Stimulated activated naive B cell treated with anti-CD40 and anti-IgM and Interleukin-4, amounts not matched to agents 10 μg/mL and 1 μg/mL and 100 μg/mL, for 72 hours (primary cell): ENCODE measurements at places on chromosomes 1 and 21.
A peak's percentile ranks its signal among the peaks of the same experiment; 100 is the strongest.

- DNase-seq = no peak
Measured at GRCh38 chr1:73366734-73367413, 831.1 kb downstream of the LRRIQ3 start.

DNA sequence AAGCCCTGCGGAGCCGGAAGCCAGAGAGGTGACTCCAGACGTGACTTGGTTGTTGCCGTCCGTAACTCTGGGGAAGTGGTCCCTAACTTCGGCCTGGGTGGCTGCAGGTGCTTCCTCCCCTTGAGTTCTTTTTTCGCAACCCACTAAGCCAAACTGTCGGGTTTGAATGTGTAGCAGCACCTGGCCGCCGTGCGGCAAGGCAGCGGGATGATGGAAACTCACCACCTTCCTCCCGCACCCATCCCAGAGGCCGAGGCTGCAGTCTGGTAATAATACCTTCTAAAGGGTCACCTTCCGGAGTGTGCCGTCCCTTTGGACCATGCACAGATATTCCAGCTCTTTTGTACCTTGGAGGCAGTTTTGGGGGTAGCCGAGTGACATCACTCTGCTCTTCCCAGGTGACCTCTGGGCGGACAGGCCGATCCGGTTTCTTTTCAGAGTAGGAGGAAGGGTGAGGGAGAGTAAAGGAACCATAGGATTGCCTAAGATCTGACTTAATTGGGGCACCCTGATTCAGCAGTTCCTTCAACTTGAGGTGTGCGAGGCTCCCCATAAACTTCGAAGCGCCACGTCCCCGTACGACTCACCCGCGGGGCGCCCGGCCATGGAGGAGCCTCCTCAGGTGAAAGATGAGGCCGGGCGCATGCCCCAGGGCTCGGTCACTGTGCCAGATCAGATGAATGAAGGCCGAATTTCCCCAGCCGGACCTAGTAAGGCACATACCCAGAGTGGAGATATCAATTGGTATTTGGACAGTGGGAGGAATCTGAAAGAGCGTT lies 1.0 kb downstream of the KCNK1 start:
- no peak for DNase-seq

DNA sequence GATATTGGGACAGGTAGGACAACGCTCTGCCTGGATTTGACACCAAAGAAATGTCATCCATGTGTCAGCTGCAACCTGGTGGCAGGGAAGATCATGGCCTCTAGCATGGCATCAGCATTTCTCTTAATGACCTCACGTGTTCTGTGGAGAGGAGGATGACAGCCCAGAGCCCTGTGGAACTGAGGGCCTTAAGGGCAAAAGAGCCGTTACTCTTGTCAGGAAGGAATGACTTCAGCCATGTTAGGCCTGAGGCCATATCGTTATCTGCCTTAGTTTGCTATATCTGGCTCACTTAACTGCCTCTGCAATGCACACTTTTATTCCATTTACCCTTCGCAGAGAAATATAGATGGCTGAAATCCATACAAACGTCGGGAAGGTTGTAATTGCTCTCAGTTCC lies 83.2 kb upstream of the PBX1 start:
- no peak for DNase-seq

DNA sequence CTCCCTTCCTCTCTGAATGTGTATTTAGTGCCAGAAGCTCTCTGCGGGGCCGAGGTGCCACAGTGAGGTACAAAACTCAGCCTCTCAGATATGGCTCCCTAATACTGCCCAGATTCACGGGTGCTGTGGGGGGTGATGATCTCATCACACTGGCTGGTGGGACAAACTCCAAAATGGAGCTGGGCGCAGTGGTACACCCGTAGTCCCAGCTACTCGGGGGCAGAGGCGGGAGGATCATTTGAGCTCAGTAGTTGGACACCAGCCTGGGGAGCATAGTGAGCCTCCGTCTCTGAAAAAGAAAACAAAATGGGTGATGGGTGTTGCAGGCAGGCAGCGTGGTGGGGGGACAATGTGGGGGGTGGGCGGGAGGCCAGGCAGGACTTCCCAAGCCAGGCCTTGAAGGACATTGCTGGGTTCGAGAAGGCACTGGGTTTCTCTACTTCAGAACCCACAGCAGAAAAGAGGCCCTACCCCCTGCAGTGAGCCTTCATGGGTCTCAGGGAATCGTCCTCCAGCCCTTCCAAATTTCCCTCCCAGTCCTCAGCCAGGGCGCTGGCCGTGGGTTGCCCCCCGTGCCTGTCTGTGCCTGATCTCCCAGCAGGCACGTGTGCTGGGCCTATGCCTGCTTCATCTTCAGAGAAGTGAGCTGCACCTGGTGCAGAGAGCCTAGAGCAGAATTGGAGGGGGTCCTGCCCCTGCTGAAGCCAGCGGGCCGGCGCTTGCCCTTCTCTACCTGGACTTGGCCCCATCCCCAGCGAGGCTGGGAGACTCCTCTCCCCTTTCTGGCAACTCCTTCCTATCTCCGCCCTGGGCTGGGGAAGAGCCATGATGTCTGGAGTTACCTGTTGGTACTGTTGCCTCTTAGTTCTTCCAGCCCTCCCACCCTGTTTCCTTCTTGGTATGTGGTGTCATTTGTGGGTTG lies 14.0 kb downstream of the H6PD start:
- no peak for DNase-seq

GRCh38 chr1:19495799-19496526 lies 10.6 kb upstream of the CAPZB start:
- DNase-seq = no peak

- DNase-seq = no peak
Measured at GRCh38 chr1:119112791-119113190, 27.7 kb downstream of the WARS2 start.

GRCh38 chr1:184665360-184665759 lies 89.3 kb downstream of the EDEM3 start:
- no peak for DNase-seq

DNA sequence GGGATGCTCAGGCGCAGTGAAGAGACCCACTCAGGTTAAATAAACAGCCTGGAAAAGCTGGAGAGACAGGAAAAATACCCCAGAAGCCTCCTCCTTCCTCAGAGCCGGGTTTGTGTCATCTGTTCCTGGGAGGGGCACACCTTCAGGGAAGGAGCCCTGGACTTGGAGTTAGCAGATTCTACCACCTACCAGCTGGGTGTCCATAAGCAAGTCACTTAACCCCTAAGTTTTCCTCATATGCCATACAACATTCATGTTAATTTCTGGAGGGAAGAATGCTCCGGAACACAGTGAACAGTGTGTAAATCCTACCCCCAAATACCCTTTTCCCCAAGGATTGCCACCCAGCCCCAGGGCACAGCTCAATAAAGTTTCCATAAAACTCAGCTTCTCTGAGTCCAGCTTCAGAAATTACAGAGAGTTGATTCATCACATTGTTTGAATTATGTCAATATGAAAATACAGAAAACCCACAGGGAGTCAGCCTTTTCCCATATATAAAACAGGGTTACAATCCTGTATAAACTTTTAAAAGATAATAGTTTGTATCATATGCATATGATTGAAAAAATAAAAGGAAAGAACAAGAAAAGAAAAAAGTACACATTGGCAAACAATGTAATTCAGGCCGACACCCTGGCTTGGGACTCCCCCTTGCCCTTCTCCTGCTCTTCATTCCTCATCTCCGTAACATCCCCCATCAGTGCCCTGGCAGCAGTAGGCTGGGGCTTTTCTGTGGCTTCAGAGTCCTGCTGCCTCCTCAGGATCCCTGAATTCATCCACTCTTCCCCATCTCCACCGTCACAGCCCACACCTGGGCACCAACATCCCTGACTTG lies 291.8 kb upstream of the USP24 start:
- no peak for DNase-seq

DNA sequence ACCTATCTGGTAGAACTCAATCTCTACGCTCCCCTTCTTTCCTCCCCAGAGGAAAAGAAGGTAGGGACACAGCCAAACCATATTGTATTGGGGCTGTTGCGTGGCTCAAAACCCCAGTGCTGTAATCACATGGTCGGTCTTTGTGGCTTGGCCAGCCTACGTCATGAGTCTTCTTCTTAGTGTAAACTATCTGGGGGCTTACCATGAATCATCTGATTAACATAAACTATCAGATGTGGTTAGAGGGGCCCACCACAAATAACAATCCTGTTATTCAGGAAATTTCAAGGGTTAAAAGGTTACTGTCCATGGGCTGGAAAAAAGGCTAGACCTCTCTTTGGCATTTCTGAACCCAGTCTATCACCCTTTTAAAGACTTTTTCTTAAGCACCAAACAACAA lies 49.5 kb upstream of the GPR52 start:
- DNase-seq = no peak

- no peak for DNase-seq
Measured at GRCh38 chr1:23116216-23116836, 52.3 kb downstream of the LUZP1 start.

DNA sequence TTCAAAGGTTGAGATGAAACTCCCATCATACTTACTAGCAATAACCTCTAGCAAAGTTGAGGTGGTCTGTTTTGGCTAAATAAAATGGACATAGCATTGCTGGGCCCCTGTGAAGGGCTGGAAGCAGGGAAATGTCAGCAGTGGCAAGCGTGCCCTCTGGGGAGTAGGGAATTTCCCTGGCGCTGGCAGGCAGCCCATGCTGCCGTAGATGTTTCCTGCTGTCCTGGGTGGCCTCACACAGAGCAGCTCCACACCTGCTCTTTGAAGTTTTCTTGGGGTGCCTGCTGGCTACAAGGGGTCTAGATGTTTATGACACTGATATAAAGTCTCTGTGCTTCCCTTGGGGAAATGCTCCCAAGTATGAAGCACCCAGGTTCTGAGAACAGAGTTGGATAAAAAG lies 30.2 kb downstream of the ADARB1 start:
- DNase-seq = peak; percentile 72

DNA sequence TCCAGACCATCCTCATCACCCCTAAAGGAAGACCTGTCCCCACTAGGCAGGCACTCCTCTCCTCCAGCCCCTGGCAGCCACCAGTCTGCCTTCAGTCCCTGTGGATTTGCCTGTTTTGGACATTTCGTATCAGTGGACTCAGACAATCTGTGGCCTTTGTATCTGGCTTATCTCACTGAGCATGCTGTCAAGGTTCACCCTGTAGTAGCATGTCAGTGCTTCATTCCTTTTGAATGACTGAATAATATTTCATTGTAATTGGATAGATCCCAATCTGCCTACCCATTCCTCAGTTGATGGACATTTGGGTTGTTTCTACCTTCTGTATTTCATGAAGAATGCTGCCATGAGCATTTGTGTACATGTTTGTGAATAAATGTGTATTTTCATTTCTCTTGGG lies 32.9 kb upstream of the RNF187 start:
- no peak for DNase-seq

GRCh38 chr1:15075817-15076216 lies 77.7 kb upstream of the TMEM51 start:
- DNase-seq = no peak

DNA sequence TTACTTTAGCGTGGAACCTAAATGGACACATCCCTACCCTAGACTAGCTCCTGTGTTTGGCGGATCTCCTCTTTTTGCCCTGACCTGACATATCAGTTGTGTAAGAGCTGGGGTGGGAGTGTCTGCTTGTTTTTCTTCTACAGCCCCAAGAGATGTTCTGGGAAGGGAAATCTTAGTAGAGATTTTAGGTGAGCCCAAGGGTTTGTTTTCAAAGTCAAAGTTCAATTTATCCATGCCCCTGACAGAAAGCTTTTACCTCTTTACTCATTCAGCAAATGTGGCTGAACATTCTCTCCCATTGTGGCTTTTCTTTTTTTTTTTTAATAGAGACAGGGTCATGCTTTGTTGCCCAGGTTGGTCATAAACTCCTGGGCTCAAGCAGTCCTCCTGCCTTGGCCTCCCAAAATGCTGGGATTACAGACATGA lies 7.3 kb upstream of the TARS2 start:
- no peak for DNase-seq

- no peak for DNase-seq
Measured at GRCh38 chr1:205783904-205784303, 8.6 kb upstream of the RAB29 start.

GRCh38 chr21:29827236-29827635 lies 112.6 kb downstream of the GRIK1 start:
- DNase-seq = no peak

GRCh38 chr21:28253338-28253737 lies 739.3 kb downstream of the LTN1 start:
- DNase-seq = no peak

DNA sequence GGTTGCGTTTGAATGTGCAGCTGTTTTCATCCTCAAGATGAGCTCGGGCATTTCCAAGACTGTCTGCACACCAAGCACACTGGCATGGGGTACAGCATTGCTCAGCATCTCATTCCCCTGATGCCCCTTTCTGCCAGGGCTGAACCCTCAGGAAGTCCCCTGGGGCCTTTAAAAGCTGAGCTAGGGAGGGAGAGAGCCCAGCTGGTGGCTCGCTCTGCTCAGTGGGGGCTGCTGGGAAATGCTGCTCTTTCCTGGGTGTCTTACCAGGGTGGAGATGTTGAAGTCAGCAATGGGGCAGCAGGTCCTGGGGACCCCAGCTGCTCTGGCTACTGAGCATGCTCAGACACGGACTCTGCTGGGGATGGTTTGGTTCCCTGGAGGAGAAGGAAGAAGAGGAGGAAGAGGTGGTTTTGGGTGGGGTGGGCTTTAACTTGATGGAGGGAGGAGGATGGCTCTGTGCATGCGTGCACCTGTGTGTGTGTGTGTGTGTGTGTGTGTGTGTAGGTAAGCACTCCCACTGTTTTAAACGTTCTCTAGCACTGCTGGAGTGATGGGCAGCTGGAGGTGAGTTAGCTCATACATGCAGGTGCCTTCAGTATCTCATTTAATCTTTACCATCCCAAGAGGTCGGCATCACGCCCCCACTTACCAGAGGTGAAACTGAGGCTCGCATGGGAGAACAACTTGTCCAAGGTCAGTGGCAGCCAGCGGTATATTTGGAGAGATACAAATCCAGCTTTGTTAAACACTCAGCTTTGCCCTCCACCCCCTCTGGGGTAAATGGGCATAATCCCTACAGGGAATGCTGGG lies 40.9 kb downstream of the ACTL8 start:
- no peak for DNase-seq

DNA sequence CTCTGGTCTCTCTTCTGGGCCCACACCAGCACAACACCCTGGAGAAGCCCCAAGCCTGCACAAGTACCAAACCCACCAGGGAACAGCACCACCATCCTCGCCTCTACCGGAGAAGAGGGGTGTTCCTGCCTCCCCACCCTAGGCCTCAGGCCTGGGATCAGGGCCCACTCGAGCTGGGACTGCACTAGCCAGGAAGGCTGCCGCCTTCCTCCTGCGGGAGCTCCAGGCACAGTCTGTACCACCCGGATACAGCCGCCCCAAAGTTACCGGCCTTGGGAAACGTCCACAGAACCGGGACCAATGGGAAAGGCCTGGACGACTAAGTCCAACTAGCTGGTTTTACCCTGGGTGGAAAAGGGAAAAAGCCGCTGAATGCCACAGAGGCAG lies 3.4 kb downstream of the TAL1 start:
- no peak for DNase-seq

DNA sequence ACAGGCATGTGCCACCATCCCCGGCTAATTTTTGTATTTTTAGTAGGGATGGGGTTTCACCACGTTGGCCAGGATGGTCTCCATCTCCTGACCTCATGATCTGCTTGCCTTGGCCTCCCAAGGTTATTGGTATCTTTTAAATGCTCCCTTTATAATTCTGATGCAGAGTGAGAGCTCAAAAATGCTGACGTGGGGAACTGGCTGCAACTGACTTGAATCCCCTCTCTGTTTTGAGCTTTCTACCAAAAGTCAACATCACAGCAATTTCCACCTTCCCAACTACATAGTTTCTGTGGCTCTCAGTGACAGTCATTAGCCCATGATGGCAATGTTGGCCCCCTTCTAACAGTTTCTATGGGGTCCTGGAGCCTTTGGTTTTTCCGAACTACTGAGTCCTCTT lies 268.2 kb upstream of the FOXD3 start:
- no peak for DNase-seq

- no peak for DNase-seq
Measured at GRCh38 chr1:41758904-41759548, 159.7 kb downstream of the HIVEP3 start.

GRCh38 chr1:52738893-52739292 lies 12.6 kb downstream of the ZYG11B start:
- no peak for DNase-seq
